ENCODE measurements at places on chromosomes 1 and 21. TPM values are rescaled to one million over a fixed set of nuclear protein-coding genes. Genes with fewer than 3 reads are reported as not detected.

GRCh38 chr1:215819114-215819513 is 252.0 kb downstream of the KCTD3 start:
- DNase-seq = no peak

DNA sequence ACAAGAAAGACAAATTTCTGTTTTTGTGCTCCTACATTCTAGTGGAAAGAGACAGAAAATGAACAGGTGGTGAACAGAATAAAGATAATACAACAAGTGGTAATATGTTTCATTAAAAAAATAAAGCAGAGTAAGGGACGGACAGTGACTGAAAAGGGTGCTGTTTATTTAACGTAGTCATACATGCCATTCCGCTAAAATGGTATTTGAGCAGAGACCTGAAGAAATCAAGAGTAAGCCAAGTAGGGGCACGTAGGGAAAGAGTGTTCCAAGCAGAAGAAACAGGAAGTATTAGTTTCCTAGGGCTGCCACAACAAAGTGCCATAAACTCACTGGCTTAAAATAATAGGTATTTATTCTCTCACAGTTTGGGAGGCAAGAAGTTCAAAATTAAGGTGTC is 65.6 kb upstream of the KCTD3 start:
- no peak for DNase-seq

DNA sequence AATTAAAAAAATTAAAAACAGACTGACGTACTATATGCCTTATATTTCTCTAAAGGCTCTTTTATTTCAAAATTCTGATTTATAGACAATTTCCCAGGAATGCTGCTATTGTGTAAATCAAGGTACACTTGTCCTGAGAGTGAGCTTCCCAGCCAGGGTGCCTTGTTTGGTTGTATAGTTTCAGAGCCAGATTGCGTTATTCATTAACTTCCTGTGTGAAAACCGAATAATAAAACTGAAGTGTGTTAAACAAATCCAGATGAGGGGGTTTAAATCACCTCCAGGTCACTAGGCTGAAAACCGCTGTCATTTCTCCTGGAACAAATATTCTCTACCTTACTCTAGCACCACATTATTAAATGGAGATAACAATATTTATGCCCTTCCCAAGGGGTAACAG is 68.7 kb downstream of the LMX1A start:
- DNase-seq = no peak

DNA sequence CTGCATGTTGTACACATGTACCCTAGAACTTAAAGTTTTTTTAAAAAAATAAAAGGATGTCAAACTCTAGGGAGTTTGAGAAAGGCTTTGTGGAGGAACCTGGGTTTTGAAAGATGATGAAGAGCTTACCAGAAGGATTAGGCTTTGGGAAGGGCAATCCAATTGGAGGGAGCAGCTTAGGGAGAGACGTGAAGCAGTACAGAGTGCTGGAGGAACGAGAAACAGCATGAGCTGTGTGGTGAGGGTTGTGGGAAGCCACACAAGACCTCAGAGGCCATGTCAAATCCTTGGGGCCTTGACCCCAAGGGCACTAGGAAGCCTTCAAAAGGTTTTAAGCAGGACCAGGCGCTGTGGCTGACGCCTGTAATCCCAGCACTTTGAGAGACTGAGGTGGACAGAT is 8.4 kb upstream of the KPNA6 start:
- no peak for DNase-seq

Gene CCDC190
- polyA plus RNA-seq = 2.9 TPM

DNA sequence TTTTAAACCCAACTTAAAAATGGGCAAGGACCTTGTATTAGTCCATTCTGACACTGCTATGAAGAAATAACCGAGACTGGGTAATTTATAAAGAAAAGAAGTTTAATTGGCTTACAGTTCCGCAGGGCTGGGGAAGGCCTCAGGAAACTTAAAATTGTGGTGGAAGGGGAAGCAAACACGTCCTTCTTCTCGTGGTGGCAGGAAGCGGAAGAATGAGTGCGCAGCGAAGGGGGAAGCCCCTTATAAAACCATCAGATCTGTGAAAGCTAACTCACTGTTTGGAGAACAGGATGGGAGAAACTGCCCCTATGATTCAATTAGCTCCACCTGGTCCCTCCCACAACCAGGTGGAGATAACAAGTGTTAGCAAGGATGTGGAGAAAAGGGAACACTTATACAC is 237.7 kb downstream of the SEC16B start:
- DNase-seq = no peak

DNA sequence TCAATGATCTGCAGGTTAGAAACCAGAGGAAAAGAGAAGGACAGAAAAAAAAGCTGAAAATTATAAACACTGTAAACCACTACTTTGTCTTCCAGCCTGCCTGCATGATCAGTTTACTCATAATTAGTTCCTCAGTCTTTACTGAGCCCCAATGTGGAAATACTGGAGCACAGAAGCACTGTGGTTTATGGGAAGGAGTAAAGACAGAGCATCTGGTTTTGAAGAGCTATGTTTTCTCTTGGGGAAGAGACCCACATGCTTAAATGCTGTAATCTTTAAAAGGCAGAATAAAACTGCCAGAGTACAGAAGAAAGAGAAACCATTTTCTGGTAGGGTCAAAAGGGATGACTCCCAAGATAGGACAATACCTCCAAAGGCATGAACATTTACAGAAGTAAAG is 159.0 kb upstream of the ZNHIT6 start:
- no peak for DNase-seq

Gene OR2L3
- polyA plus RNA-seq = not detected

Gene IL19
- not detected for polyA plus RNA-seq

Gene AGT
- polyA plus RNA-seq = 13.4 TPM

GRCh38 chr1:191043066-191043465 is 565.4 kb upstream of the BRINP3 start:
- no peak for DNase-seq

DNA sequence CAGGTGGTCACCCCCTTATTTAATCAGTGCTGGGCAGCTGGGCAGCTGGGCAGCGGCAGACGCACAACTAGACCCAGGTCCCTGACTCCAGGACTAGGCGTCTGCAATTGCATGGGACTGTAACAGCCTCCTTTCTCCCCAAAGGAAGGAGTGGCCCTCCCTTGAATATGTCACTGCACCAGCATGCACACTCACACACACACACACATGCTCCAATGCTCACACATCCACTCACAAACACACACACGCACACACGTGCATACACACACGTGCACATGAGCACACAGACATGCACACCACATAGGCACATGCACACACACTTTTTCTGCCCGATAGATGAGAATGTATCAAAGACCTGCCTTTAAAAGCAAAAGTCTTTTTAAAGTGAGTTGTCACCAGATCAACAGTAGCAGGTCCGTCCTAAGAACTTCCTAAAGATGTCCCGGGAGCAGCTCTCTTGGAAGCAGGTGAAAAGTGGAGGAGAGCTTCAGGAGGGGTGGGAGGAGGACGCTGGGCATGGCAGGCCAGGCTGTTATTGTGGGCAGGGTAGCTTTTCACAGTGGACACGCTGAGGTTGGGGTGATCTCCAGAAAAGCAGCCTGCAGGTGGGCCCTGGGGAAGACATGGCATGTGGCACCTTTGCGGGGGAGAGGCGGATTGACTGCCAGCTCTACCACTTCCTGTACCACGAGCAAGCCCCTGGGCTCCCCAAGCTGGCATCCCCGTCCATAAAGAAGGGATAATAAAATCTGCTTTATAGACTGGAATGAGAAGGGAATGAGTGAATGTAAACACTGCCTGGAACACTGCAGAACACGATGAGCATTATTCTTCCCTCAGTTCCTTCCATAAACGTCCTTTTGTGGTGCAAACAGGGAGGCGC is 1.7 kb downstream of the PDE9A start:
- no peak for DNase-seq

DNA sequence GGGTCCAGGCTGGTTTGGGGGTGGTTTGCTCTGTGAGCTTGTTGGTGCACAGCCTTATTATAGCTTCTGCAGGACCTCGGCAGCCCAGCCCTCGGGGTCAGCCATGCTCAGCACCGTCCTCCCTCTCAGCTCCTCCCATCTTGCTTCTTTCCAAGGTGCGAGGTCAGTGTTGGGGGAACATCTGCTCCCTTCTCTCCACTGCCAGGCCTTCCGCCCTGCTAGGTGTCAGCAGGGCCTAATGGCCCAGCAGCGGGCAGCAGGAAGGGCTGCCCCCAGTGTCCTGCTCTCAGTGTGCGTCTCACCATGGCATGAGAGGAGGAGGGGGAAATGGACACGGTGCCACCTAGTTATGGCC is 36.5 kb upstream of the LRRC3 start:
- no peak for DNase-seq

DNA sequence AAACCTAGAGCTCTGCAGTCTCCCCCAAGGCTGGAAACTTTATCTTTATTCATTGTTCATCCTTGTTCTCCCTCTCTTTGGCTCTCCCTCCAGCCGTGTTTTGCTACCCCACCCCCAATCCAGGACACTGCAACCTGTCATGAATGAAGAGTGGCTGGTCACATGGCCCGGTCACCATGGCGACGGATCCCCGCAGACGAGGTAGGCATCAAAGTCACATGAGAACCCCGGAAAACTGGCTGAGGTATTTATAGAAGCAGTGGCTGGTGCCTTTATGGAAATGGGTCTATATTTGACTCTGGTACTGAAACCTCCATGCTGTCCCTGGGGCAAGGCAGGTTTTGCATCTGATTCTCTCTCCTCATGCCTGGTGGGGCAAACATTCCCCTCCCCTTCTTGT is 13.4 kb upstream of the SLC6A17 start:
- DNase-seq = no peak

- no peak for DNase-seq
These were observed 66.2 kb downstream of the GLIS1 start for GRCh38 chr1:53672785-53673184.

GRCh38 chr1:11535316-11535715 is 56.4 kb downstream of the DISP3 start:
- no peak for DNase-seq

DNA sequence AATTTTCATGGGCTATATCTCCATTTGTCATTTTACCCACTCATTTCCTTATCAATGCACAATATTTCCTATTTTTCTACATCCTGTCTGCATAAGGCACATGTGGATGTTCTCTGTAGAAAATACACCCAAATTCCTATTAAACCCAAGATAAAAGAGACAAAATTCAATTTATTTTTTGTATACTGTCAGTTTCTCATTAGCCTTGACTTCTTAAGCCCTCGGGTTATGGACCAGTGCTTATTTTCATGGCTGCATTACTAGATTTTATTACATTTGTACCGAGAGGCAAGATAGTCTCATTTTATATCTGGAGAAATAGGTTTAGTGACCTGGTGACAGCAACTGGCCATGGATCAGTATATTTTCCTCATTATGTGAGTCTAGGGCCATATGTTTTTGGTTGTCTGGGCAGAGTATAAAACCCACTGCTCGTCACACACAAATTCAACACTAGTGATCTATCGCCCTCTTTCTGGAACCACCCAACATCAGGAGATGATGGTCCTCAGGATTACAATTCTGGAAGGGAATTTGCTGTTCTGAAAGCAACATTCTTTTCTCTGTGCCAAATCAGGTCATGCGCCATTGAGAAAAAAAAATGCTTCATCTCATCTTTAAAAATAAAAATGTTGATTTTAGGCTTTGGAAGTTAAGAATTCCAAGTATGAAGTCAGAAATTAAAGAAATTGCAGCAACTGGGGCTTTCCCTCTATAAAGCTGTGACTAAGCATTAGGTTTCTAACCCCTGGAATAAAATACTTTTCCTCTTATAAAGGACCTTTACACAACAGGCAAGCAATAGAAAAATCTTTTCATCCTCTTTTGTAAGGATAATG is 81.4 kb downstream of the ASTN1 start:
- peak; percentile 41 for DNase-seq

Gene COL24A1
- polyA plus RNA-seq = 4.1 TPM

GRCh38 chr1:170864876-170865538 is 70.3 kb upstream of the MROH9 start:
- DNase-seq = no peak

- no peak for DNase-seq
These were observed 182.0 kb downstream of the DYRK1A start for GRCh38 chr21:37548521-37548981.

GRCh38 chr1:17574516-17574915 is 35.0 kb downstream of the ARHGEF10L start:
- DNase-seq = no peak

- DNase-seq = no peak
These were observed 41.3 kb upstream of the LRP8 start for GRCh38 chr1:53369034-53369750.

DNA sequence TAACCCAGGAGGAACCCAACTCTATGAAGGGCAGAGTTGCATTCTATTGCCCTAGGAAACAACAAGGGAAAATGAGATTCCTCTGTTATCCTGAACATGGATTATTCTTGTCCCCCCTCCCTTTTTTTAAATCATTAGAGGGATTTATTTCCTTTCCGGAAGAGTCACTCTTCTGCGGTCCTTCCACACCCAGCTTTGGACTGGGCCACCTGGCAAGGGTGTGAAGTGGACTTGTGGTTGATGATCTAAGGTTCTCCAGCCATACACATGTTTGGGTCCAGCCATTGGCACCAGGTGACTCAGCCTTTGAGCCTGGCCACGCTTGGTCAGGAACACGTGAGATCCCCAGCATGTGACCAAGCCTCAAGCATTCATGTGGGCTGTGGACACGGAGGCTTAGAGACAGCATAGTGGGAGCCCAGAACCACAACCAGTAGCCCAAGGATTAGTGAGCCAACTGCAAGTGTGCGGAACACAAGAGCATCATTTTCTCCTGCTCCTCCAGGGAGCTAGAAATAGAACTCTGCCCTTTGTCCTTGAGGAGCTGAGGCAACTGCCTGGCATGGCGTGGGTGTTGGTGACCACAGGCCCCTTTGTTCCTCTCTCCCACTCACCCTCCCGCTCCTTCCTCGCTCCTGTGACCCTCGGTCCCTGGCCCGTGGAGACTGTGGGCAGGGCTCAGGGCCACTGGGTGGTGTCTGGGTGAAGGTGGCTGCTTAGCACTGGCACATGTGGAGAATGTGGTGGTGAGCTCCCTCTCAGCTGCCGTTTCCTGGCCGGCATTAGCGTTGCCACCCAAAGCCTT is 50.1 kb downstream of the NENF start:
- no peak for DNase-seq

DNA sequence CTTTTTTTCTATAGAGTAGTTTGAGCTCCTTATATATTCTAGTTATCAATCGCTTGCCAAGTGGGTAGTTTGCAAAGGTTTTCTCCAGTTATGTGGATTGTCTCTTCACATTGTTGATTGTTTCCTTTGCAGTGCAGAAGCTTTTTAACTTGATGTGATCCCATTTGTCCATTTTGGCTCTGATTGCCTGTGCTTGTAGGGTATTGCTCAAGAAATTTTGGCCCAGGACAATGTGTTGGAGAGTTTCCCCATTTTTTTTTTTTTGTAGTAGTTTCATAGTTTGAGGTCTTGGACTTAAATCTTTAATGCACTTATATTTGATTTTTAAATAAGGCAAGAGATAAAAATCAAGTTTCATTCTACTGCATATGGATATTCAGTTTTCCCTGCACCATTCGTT is 774.8 kb upstream of the ADAMTS5 start:
- DNase-seq = peak; percentile 87

DNA sequence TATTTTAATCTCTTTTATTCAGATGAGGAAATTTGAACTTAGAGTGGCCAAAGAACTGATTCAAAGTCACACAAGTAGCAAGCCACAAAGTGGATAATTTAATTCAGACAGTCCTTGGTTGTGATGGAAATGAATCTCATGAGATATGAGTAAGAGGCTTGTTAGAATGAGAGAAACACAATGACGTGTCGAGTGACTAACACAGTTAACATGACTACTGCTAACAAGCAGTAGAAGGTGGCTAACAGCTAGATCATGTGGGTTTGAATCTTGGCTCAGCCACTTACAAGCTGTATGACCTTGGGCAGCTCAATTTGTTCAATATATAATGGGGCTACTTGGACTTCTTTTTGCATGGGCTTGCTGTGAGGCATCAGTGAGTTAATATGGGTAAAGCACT is 104.5 kb upstream of the LMO4 start:
- no peak for DNase-seq

GRCh38 chr1:109396871-109397580 is 692 bp downstream of the SORT1 start:
- DNase-seq = no peak
